Memory B cell (primary cell): ENCODE measurements at places on chromosomes 5 and 9.

GRCh38 chr9:23962101-23962500 lies 136.1 kb upstream of the ELAVL2 start:
- no peak for DNase-seq

GRCh38 chr5:174323878-174324281 lies 278.4 kb downstream of the NSG2 start:
- no peak for DNase-seq

- no peak for DNase-seq
Observed at GRCh38 chr5:117333011-117333410, 758.4 kb upstream of the SEMA6A start.

GRCh38 chr9:98590101-98590500 lies 118.6 kb downstream of the GABBR2 start:
- DNase-seq: no peak

- DNase-seq: no peak
Observed at GRCh38 chr5:78638423-78638822, 10.1 kb downstream of the LHFPL2 start.

DNA sequence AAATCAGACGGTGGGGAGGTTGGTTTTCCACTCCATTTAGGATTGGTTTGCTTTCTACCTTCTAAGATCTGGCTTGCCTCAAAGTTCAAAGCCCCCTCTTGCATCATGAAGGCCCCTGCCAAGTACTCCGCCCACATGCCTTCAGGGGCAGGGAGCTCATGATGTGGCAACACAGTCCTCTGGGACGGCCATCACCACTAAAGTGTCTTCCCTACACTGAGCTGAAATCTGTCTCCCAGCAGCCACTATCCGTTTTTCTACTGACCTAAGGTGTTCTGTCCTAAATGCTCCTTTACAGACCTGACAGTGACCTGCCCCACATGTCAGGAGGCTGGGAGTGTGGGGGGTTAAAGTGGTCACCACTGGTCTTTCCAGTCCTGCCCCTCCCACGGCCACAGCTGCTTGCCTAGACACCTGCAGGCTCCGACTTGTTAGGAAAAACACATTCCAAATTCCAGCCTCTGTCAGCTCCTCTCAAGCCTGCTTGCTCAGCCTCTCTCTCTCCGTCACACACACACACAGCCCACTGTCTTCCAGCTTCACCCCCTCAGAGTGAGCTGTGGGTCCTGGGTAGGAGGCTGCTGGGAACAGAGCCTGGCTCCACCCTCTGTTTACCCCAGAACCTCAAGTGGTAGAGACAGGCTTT lies 44.9 kb downstream of the SHB start:
- DNase-seq: no peak

DNA sequence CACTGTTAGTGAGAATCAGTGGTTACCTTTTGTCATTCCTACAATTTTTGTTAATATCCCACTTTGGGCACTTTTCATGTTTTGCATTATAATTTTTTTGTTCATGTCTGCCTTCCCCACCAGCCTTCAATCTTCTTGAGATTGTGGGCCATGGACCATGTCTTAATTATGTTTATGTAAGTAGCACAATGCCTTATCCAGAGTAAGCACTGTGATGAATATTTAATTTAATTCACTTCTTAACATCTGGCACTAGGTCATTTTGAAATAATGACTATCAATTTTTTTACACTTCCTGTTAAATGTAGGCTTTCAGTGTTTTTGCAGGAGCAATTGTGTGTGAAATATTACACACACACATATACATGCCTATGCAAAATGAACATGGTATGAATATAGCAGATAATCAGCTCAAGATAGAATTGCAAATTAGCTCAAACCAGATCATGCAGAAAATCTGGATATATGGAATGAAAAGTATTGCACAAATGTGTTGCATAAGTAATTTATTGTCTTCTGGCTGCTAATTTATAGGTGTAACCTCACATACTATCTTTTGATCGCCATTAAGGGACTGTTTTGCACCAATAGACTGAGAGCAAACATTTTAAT lies 5.3 kb upstream of the SHOC1 start:
- no peak for DNase-seq

GRCh38 chr5:131384616-131385214 lies 120.9 kb downstream of the CDC42SE2 start:
- DNase-seq: no peak

DNA sequence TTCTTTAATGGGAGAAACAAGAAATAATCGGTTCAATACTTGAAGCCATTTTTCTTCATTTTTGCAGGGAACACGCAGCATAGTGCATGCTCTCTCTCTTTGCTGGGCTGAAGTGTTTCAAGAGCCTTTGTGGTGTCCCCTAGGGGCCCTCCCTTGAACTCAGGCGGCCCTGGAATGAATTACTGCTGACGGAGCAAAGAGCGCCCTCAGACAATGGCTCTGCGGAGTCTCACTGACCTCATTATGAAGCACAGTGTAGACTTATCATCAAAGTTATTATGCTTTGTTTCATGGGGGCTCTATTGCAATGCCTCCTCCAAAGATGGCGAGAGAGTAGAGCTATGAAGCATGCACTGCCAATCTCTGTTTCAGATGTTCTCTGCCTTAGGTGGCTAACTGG lies 64.8 kb upstream of the ADCY2 start:
- DNase-seq: no peak

- no peak for DNase-seq
Observed at GRCh38 chr9:93686127-93686879, 109.9 kb downstream of the PHF2 start.

GRCh38 chr9:36833954-36834353 lies 200.1 kb downstream of the PAX5 start:
- DNase-seq: no peak

- no peak for DNase-seq
Observed at GRCh38 chr5:105872569-105873270, 1798.0 kb downstream of the EFNA5 start.

GRCh38 chr5:54329731-54330709 lies 19.6 kb upstream of the ARL15 start:
- no peak for DNase-seq

DNA sequence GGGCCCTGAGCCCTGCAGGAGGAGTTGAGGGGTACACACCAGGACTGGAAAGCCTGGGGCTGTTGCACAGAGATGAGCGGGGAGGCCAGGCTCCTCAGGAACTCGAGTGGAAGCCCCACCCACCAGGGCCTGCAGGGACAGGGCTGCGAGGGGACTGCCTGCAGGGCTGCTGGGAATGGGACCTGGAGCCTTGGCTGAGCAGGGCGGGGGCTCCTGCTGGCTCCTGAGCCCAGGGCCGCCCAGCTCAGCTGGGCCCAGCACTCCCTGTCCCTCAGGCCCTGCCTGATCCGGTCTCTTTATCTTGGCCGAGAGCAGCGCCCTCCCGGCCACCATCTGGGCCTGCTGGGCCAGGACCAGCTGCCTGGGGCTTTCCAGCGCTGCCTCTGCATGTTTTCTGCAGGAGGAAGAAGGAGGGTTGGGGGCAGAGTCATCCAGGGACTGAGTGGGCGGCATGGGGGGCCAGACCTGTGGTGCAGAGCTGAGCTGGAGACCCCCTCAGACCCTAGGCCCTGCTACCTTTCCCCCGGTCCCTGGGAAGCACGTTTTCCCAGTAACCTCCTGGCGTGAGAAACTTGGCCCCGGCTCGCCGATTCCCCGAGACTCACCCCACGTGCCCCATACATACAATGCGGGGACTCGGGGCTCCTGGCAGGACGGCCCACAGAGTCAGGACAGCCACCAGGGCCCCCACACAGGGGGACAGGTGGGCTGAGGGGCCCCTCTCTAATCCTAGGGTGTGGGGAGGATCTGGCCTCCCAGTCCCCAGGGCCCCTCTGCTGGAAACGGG lies 9.4 kb downstream of the LCN12 start:
- no peak for DNase-seq

GRCh38 chr9:86721843-86722705 lies 225.2 kb downstream of the GAS1 start:
- DNase-seq: no peak

DNA sequence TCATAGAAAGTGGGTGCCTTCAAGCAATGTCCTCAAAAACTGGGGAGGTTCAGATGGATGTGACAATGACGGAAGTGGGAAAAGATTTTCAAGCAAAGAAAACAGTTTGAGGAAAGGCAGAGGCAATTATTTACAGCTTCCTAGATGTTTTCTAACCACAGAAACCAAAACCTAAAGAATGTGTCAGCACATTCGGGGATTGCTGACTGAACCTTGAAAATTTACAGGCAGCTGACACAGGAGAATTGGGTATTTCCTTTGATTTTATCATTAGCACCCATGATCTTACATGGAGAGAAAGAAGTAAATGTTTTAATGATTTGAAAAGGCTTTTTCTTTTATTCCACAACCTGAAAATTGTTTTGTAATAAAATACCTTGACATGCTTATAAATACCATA lies 369.0 kb downstream of the ACTL7B start:
- DNase-seq: no peak

DNA sequence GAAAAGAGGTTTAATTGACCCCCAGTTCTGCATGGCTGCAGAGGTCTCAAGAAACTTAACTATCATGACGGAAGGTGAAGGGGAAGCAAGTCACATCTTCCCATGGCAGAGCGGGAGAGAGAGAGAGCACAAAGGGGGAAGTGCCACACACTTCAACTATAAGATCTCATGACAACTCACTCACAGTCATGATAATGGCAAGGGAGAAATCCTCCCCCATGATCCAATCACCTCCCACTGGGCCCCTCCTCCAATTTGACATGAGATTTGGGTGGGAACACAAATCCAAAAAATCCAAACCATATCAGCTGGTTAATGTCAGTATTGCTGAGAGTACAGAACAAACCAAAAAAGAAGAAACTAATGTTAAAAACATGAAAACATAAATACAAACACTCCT lies 120.2 kb downstream of the STARD4 start:
- DNase-seq: no peak

GRCh38 chr9:130682421-130683121 lies 11.0 kb upstream of the EXOSC2 start:
- DNase-seq: peak; percentile 49

GRCh38 chr5:150511578-150512367 lies 3.8 kb downstream of the NDST1 start:
- no peak for DNase-seq

GRCh38 chr9:124490004-124490403 lies 17.2 kb downstream of the NR5A1 start:
- no peak for DNase-seq

- DNase-seq: no peak
Observed at GRCh38 chr5:103260951-103261350, 2.4 kb downstream of the MACIR start.

- DNase-seq: no peak
Observed at GRCh38 chr5:125476901-125477585, 730.6 kb upstream of the ZNF608 start.

- no peak for DNase-seq
Observed at GRCh38 chr9:35074141-35074540, 1.7 kb upstream of the VCP start.

- DNase-seq: no peak
Observed at GRCh38 chr5:75274486-75274885, 37.8 kb upstream of the ANKRD31 start.

- no peak for DNase-seq
Observed at GRCh38 chr9:87665505-87665904, 60.4 kb upstream of the CTSL start.

DNA sequence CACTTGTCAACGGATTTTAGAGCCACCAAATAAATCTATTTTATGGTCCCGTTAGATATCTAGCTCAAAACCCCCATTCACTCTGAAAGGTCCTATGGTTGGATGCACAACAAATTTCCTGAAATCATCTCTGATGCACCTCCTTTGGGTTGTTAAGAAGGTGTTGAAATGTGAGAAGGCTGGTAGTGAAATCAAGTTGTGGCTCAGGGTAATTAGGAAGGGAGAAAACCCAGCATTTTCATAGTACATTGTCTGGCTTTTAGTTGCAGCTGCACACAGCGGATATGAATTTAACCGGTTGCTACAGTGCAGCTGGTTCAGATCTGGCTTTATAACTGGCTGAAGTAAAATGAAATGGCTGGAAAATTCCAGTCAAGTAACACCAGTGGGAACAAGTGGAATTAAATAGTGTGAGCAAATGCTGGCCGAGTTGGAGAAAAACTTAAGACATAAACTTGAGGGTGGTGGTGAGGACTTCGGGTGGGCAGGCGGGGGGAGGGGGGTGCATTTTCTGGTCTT lies 17.6 kb downstream of the RGMB start:
- no peak for DNase-seq

DNA sequence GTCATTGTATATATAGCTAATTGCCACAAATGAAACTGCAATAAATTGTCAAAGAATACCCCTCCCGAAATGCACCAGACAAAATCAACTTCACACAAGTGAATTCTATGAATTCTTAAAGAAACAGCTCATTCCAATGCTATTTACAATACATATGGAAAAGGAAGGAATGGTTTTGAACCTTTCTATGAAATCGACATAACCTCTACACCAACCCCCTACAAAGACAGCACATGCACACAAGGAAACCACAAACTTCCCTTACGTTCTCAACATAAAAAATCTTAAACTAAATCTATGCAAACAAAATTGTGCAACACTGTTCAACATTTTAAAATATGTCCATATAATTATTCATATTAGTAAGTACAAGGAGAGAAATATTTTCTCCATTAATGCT lies 39.2 kb downstream of the MARCHF11 start:
- no peak for DNase-seq

DNA sequence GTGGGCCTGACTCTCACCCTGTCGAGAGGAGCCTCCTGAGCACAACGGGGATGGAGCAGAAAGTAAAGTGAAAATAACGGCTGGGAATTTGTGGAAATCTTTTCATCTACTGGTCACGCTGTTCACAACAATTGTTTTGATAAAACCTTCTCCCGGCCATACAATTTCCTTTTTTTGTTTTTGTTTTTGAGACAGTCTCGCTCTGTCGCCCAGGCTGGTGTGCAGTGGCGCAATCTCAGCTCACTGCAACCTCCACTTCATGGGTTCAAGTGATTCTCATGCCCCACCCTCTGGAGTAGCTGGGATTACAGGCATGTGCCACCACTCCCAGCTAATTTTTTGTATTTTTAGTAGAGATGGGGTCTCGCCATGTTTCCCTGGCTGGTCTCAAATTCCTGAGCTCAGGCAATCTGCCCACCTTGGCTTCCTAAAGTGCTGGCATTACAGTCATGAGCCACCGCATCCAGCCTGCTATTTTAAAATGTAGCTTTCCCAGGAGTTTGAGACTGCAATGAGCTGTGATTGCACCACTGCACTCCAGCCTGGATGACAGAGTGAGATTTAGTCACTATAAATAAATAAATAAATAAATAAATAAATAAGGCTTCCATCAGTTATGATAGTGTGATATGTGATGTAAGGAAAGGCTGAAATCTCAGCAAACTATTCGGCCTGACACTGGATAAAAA lies 73.5 kb upstream of the PTGER4 start:
- no peak for DNase-seq

DNA sequence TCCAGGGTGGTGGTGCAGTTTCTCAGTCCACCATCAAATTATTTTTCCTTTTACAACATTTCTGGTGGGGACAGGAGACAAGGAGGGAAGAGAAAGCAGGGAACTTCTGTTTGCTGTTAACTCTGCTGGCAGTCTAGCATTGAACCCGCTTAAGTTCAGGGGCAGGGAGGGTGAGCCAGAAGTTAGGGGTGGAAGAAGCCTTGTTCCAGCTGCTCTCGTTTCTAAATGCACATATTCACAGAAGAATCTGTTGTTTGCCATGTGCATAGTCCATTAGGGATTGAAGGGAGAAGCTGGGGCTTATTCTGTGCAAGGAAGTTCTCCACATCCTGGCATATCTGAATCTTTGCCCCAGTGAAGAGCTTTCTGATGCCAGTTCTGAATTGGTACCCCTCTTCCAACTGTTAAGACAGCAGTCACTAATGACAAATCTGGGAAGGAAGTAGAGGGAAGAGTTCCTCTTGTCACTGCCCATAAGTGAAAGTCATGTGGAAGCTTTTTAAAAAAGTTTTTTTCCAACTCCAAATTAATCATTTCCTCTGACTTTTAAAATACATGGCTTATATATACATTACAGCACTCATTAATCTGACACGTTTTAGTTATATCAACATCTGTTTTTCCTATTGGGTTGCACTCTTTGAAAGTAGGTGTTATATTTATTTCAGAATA lies 32.6 kb upstream of the ACOT12 start:
- DNase-seq: no peak
